ENCODE measurements at places on chromosomes 4 and X.

DNA sequence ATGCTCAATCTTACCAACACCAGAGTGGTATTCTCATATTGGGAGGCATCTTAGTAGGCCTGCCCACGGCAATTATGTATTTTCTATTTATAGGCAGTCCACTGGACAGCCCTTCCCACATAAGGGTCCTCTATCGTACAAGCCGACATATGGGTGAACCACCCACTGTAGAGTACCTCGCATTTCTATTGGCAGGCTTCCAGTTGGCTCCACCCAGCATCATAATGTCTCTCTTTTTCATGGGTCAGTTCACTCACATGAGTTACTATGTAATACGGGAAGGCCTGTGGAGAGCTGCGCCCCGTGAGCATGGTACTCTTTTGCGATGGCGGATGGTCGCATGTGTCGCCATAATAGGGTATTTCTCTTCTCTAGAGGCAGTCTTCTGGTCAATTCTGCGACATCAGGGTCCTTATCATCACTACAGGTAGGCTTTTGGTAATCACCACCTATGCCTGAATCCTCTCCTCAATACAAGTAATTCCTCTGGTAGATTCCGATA is 29.4 kb upstream of the FOXR2 start:
- DNase-seq: no peak

DNA sequence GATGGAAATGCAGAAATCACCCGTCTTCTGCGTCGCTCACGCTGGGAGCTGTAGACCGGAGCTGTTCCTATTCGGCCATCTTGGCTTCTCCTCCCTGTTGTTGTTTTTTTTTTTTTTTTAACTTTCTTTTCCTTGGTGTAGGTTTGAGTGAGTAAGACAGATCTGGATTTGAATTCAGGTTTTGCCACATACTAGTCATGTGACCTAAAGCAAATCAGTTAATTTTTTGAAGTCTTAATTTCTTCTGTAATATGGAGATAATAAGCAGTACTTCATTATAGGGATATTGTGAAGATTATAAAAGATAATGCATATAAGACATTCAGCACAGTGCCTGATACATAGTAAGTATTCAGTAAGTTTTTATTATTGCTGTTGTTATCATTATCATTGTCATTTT is 41.5 kb upstream of the BRS3 start:
- DNase-seq: no peak

DNA sequence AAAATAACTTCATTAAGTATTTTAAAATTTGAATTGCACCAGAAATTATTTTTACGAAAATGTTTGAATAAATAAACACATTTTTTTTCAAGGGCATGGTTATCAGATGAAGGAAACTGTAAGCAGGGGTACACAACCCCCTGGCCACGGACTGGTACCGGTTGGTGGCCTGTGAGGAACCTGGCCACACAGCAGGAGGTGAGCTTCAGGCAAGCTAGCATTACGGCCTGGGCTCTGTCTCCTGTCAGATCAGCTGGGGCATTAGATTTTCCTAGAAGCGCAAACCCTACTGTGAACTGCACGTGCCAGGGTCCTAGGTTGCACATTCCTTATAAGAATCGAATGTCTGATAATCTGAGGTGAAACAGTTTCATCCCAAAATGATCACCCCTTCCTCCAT is 1499.7 kb upstream of the AGA start:
- no peak for DNase-seq

DNA sequence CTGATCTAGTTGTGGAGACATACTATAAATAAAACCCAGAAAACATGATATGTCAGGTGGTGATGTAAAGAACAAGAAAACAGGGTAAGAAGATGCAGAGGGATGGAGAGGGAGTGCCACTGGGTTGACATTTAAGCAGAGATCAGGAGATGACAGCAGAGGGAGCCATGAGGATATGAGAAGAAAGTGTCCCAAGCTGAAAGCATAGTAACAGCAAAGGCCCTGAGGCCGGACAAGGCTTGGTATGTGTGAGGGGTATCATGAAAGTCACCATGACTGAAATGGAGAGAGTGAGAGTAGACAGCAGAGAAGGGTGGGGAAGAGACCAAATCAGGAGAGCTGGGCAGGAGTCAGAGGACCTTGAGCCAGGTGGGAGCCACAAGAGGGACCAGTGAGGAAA is 3.4 kb downstream of the GPKOW start:
- no peak for DNase-seq

DNA sequence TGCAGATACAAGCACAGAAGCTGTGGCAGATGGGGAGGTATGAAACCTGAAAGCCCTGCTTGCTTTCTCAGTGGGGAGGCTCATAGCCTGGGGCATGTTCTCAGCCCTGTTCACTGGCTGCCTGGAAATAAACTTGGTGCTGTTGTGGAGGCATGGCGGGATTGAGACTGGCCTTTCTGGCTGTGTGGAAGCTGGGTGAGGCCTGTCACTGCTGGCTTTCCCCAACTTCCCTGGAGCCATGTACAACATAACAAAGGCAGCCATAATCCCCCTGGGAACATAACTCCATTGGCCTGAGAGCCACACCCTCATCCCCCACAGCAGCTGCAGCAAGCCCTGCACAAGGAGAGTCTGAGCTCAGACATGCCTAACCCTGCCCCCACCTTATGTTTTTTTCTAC is 237.7 kb upstream of the TLL1 start:
- no peak for DNase-seq

DNA sequence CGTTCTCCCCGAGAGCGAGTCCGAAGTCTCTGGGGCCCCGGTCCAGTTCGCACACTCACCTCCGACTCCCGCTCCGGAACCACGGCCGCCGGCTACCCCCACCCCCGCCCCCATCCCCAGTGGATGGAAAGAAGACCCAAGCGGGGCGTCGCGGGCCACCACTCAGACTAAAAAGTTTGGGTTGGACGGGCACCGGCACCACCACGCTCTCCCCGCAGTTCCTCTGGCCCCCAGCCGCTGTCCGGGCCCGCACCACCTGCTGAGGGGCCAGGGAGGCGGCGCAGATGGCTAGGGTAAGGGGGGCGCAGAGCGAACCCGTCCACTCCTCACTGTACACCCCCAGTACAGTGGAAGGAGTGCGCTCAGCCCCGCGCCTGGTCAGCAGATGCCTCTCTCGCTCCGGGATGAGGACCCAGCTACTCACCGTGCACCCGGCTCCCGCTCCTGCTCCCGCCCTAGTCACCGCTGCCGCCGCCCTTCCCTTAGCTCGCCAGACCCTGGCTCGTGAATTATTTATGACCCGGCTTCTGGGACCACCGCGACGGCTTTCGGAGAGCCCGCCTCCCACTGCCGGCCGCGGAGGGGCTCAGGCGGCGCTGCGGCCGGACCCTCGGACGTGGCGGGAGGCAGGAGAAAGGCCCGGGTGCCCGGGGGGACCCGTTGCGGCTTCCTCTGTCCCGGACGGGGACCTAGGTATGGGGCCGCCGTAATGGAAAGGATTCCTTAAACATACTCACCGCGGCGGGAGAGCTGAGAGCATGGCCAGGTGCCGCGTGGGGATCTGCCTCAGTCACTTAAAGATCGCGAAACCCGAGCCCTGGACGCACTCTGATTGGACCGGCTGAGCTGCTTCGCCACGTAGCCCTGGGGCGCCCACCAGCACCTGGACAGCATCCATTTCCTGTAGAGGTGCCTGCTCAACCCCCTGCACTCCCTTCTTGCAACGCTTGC is at the start of gene PROM1:
TSS of gene PROM1 (minus strand) at position 783 of the 951 bp plus-strand sequence. CDS start 8,117 bp downstream, outside the sequence.
- DNase-seq: no peak

GRCh38 chr4:109945056-109945455 is 32.4 kb downstream of the EGF start:
- DNase-seq: no peak
